Small intestine (tissue), 16 donors: ENCODE measurements at places on chromosomes 12 and 14.

GRCh38 chr14:22226381-22226780, 362.6 kb downstream of the DAD1 start:
- DNase-seq: no peak

GRCh38 chr12:75945581-75945980, 86.0 kb downstream of the PHLDA1 start:
- DNase-seq: no peak

GRCh38 chr14:80378084-80378690, 166.9 kb upstream of the DIO2 start:
- no peak for DNase-seq

- no peak for DNase-seq
Observed at GRCh38 chr14:103100281-103101121, 6.0 kb downstream of the EXOC3L4 start.

DNA sequence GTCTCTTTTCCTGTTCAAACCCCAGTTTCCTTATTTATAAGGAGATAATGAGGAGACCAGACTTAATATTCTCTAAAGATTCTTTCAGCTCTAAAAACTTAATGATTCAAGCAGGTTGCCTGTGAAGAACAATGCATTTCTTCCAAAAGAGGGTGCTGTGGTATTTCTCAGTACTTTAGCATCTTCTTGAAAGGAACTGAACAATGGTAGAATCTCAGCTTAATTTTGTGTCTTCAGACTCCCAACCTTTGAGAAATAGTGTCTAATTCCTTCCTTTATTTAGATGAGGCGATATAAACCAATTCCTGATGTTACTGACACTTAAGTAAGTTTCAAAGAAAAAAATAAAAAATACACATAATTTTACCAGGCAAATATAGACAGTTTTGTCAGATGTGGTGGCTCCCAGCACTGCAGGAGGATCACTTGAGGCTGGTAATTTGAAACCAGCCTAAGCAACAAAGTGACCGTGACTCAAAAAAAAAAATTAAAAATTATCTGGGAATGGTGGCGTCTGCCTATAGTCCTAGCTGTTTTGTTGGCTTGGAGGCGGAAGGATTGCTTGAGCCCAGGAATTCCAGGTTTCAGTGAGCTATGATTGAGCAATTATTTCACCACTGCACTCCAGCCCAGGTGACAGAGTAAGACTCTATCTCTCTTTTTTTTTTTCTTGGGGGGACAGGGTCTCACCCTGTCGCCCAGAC, 76.9 kb upstream of the PSMA6 start:
- peak; percentile 35 for DNase-seq

GRCh38 chr14:87034680-87035079, 958.3 kb downstream of the GALC start:
- DNase-seq: no peak

- no peak for DNase-seq
Observed at GRCh38 chr12:112488257-112488876, 69.6 kb downstream of the PTPN11 start.

- DNase-seq: peak; percentile 90
Observed at GRCh38 chr12:7129872-7130691, at the start of gene CLSTN3. TSS of gene CLSTN3 (plus strand) at chr12:7130371. CDS start at chr12:7130649, 278 bp downstream.

- DNase-seq: peak; percentile 1
Observed at GRCh38 chr14:51448831-51449670, 202.7 kb upstream of the FRMD6 start.
